ENCODE measurements at places on chromosomes 4 and X.

DNA sequence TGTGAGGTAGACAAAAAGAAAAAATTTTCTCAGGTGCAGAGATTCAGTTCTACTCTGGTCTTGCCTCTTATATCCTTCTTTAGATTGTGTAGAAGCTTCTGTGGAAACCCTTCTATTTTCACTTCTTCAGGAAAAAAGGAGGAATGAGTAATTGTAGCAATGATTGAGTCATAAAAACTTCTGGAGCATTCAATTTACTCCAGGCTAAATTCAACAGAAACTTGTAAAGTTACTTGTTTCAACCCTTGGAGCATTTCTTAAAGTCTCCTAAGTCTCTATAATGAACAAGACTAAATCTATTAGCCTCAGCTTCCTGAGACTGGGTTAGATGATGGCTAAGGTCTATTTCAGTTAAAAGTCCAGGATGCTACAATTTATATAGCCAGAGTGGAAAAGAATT lies 29.9 kb downstream of the BOD1L1 start:
- DNase-seq: no peak

- DNase-seq: no peak
These were observed 54.9 kb downstream of the USP46 start for GRCh38 chr4:52604215-52604614.

- DNase-seq: no peak
These were observed 7.8 kb downstream of the TIFA start for GRCh38 chr4:112277705-112278448.

- peak; percentile 8 for DNase-seq
These were observed 721 bp upstream of the MAOA start for GRCh38 chrX:43655151-43656004.

DNA sequence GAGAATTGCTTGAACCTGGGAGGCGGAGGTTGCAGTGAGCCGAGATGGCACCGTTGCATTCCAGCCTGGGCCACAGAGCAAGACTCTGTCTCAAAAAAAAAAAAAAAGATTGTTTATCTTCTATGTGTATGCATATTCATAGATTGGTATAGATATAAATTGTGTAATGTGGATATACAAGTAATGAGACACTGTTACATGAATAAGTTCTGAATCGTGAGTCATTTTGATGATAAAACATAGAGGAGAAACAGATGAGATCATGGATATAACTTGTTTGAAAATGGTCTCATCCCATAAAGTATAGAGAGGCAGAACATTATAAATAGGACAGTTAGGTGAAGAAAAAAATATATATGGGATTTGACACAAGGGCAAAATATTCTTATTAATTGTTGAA lies 628.0 kb downstream of the IL1RAPL1 start:
- no peak for DNase-seq

GRCh38 chr4:186190581-186191199 lies 677 bp upstream of the CYP4V2 start:
- DNase-seq: no peak

DNA sequence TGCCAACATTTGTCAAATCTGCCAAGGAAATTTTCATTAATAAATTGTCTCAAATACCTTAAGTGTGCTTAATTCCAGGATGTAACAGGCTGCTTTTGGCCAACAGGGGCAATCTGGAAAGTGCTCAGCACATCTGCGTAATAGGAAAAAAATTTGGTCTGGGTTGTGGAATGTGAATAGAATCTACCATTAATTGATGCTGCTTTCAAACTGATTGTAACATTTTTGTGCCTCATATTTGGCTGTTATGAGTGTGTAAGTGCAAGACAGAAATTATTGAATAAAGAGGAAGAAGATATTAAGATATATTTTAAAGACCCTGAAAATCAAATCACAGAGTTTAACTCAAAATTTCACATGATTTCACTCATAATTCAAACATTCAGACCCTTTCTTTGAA lies 41.1 kb downstream of the REELD1 start:
- DNase-seq: no peak

DNA sequence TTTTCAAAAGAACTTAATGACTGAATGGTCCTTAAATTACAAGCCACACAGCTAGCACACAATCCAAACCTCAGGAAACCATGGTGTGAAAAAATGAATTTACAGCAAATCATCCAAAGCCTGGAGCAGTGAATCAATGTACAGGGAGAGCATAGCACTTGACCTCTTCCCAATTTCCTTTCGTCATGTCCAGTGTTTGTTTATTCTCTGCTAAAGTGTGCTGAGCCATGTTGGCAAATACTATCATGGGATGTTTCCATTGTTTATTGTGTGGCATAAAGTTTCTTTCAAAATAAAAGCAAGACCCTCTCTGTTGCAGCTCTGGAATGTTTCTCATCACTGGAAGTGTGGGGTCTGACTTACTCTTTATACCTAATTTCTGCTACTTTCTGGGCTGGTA lies 25.4 kb upstream of the FAM47B start:
- DNase-seq: no peak

DNA sequence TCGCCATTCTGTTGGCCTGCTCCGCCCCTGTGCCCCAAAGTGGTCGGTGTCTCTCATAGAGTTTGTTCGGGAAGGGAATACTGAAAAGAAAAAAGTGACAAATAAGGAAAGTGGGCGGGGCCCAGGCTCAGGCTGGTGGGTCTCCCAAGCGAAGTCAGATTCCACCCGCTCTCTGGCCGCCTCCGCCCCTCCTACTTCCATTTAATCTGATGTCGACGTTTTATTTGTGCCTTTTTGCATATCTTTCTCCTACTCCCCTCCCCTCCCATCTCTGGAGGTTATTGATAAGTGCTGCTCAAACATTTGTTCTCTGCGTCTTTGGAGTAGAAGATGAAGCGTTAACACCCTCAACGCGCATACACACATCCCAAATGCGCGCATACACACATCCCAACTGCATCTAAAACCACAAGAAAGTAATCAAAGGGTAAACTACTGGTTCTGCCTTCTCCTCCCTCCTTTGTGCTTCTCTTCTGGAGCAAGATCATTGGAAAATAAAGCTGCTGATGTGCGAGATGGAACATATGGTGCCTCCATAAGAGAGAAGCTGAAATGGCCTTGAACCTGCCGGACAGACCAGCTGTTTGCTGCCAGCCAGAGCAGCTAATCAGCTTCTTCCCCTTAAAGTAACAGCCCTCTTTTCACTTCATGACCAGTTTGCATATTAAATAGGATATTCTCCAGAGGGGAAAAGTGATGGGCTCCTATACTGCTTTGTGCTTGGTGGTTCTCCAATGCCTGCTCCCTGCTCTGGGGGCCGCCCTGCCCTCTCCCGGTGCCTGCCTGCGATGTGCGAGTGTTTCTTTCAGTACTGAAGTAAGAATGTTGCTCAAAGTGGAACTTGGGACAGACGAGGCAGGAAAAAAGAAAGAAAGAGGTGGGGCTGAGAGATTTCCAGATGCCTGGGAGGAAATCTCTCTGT lies 3.1 kb downstream of the MAMLD1 start:
- no peak for DNase-seq

DNA sequence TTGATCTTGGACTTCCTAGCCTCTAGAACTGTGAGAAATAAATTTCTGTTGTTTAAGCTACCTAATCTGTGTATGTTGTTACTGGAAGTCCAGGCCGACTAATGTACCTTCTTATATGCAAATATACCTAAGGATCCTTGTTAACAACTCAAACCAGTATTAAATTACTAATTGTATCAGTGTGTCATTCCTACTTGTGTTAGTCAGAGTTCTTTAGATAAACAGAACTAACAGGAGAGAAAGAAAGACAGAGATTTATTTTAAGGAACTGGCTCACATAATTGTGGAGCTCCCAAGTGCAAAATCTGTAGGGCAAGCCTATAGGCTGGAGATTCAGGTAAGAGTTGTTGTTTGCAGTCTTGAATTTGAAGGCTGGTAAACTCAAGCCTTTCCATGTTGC lies 120.0 kb downstream of the ADGRL3 start:
- no peak for DNase-seq

DNA sequence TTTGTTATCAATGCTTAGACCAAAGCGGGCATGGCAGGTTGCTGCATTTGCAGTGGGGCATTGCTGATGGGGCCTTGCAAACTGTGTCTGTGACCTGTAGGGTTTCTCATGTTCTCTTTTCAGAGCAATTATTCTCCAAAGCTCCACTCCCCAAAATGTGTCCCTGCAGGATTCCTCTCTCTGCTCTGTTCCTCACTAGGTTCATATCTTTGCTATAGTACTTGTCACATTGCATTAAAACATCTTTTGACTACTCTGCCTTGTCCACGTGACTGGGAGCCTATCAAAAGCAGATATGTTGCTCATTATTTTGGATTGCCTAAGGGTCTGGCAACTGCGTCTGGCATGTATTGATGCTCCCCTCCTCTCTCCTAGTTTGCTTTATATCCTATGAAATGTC lies 177.7 kb upstream of the MID1 start:
- DNase-seq: no peak

- DNase-seq: peak; percentile 70
These were observed 17.8 kb upstream of the ZNF827 start for GRCh38 chr4:145956288-145956890.

- DNase-seq: no peak
These were observed 17.5 kb upstream of the TBC1D1 start for GRCh38 chr4:37873386-37873785.

DNA sequence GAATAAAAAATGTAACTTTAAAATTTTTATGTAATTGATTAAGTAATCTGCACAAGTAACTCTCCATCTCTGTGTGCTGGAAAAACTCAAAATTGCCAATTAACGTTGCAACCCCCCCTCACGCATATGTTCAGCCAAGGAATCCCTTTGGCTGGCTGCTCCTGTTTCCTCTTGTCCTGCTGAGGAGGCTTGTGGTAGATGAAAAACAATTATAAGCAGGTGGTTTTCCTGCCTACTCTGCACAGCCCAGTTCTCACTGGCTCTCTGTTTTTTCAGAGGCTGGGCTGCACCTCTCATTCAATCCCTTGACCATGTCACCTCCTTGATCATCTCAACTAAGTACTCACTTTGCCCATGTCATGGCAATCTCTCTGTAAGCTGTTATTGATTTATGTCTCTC lies 1068.4 kb downstream of the ARAP2 start:
- no peak for DNase-seq

GRCh38 chr4:74018116-74018515 lies 19.6 kb upstream of the CXCL5 start:
- no peak for DNase-seq

- DNase-seq: no peak
These were observed 1.1 kb downstream of the FGFR3 start for GRCh38 chr4:1793940-1794808.

GRCh38 chrX:21354725-21355124 lies 19.5 kb upstream of the CNKSR2 start:
- no peak for DNase-seq

GRCh38 chr4:69133993-69134392 lies 37.7 kb downstream of the UGT2B7 start:
- DNase-seq: no peak

GRCh38 chrX:18455384-18455783 lies 30.0 kb downstream of the CDKL5 start:
- no peak for DNase-seq

- DNase-seq: no peak
These were observed 21.9 kb upstream of the LINC00632 start for GRCh38 chrX:140687706-140688105.

GRCh38 chr4:89299153-89299791 lies 8.3 kb downstream of the GPRIN3 start:
- DNase-seq: no peak

- no peak for DNase-seq
These were observed 20.4 kb downstream of the APOOL start for GRCh38 chrX:85024044-85024443.

- DNase-seq: no peak
These were observed 93.0 kb downstream of the TSPAN7 start for GRCh38 chrX:38654302-38654701.

DNA sequence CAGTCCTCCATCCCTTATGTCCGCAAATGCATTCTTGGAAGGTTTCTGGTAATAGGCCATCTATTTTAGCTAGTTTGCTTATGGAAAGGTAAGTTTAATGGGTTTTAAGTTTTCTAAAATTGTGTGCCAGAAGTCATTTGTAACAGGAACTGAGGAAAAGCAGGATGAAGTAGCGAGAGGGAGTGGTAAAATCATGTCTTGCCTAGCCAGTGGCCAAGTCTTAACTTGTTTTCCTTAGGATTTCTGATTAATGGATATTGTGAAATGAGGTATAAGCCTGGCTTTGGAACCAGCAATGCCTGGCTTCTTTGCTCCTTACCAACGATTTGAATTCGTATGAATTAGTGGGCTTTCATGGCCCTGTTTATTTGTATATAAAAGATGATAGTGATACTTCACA lies 7.3 kb downstream of the SEC24B start:
- no peak for DNase-seq

DNA sequence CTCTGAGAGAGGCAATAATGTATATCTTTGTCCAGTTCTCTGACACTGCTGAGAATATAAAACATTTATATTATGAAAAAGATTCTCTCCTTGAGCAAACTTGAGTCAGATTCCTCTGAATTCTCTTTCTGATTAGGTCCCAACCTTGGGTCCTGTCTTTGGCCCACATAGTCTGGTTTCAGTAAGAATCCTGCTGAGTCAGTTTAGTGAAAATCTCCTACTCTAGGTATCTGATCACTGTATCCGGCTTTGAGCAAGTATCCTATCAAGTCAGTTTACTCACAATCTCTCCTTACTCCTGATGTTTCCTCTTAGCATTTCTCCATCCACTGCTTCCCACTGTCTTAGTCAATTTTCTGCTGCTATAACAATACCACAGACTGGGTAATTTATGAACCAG lies 253.9 kb downstream of the OPHN1 start:
- no peak for DNase-seq

- DNase-seq: no peak
These were observed 28.1 kb downstream of the KANTR start for GRCh38 chrX:53122013-53122412.

- no peak for DNase-seq
These were observed 116.1 kb downstream of the PDLIM5 start for GRCh38 chr4:94567811-94568210.

- DNase-seq: no peak
These were observed 74.4 kb downstream of the TMA16 start for GRCh38 chr4:163568843-163569242.

DNA sequence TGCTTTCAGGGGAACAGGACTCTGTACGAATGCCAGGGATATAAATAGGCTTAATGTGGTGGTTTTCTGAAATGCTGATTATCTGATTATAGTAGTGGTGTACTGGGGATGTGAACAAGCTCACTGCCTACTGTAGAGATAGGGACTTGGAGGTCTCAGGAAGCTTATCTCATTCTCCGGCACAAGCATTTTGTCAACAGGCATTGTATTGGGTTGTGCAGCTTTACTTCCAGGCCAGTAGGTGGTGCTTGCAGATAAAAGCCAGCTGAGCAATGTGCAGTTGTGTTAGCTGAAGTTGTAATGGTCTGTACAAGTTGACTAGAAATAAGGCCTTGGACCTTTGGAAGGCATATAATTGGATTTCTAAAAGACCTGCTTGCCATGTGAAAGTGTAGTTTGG lies 49.5 kb upstream of the TMLHE start:
- DNase-seq: no peak

- no peak for DNase-seq
These were observed 70.2 kb downstream of the TBL1X start for GRCh38 chrX:9535101-9535500.

DNA sequence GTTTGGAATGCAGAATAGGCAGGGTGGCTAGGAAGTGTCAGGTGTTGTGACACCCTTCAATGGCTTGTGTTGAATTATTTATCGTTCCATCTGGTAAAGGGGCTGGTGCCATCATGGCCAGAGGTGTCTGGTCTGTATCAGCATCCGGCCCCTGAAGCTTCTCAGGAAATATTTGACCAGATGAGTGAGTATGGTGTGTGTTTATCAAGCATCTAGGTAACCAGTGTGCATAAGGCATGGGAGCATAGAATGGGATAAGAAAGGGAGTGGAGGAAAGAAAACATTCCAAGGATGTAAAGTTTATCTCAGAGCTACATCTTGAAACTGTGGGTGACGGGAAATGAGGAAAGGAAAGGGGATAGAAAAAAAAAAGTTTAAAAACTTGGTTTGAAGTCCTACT lies 109.4 kb downstream of the KLHL4 start:
- DNase-seq: no peak

Measured in COLO829 (cell line).